ENCODE measurements at places on chromosomes 6 and 20. TPM values are rescaled to one million over a fixed set of nuclear protein-coding genes. Genes with fewer than 3 reads are reported as not detected.

MRS2 gene
- total RNA-seq: 85.8 TPM

SLC35F1 gene
- total RNA-seq: 4.0 TPM

OR2H1 gene
- not detected for total RNA-seq

DNA sequence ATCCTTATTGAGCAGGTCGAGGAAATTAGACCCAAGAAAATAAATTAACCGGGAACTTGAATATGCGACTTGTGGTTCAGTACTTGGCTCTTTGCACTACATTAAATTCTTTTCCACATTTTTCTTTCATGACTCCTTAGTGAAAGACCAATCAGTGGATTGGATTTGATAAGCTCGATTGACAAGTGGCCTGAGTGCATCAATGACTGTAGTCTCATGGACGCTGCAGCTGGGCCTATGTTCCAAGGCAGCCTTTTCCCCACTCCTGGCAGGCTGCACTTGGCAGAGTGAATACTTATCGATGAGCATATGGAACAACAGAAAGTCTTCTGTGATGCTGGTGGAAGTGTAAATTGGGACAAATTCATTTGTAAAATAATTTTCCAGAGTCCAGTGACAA is 210.8 kb upstream of the EXOC2 start:
- no peak for DNase-seq
- H3K27me3 ChIP-seq: no peaks in the 10 kb centered on the region

DNA sequence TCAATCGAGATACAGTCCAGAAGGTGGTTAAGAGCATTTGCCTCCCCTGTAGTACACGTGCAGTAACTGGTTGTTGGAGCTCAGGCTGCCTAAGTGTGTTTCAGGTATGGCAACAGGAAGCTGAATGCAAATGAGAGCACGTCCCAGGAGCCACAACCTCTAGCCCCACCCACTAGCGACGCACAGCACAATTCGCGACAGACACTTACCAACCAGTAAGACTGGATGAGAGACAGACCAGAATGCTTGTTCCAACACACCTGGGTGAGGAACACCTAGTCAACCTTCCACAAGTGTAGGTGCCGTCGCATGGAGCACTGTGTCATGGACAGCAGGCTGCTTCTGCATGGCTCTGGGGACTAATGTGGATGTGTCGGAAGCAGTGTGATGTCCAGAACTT is 7.2 kb upstream of the SERPINB1 start:
- H3K36me3 ChIP-seq: no peaks in the 10 kb centered on the region
- peaks cover 17% of the 10 kb centered on the region for H3K4me1 ChIP-seq
- no peak overlapping the region for H3K4me3 ChIP-seq
- DNase-seq: peak; percentile 86
- no peaks in the 10 kb centered on the region for H3K27me3 ChIP-seq
- no peak overlapping the region for H3K27ac ChIP-seq

DNA sequence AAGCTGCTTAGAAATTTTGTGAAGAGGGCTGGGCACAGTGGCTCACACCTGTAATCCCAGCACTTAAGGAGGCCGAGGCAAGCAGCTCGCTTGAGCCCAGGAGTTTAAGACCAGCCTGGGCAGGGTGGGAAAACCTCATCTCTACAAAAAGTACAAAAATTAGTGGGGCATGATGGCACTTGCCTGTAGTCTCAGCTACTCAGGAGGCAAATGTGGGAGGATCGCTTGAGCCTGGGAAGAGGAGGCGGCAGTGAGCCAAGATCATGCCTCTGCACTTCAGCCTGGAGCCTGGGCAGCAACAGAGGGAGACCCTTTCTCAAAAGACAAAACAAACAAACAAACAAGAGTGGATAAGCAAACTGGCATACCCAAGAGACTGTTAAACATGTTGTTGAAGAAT is 308.3 kb upstream of the ADGRB3 start:
- no peak overlapping the region for H3K27ac ChIP-seq
- DNase-seq: no peak
- no peak overlapping the region for H3K4me3 ChIP-seq
- no peaks in the 10 kb centered on the region for H3K36me3 ChIP-seq

GRCh38 chr20:43537921-43538877 is 20.6 kb upstream of the SGK2 start:
- H3K27me3 ChIP-seq: no peaks in the 10 kb centered on the region
- no peak overlapping the region for H3K27ac ChIP-seq
- peak; percentile 68 for DNase-seq
- no peaks in the 10 kb centered on the region for H3K4me1 ChIP-seq
- H3K4me3 ChIP-seq: no peak overlapping the region

- H3K27me3 ChIP-seq: no peaks in the 10 kb centered on the region
- H3K4me1 ChIP-seq: no peaks in the 10 kb centered on the region
- no peak overlapping the region for H3K27ac ChIP-seq
- no peak overlapping the region for H3K4me3 ChIP-seq
Observed at GRCh38 chr6:123715006-123715863, 78.5 kb upstream of the TRDN start.

- no peak overlapping the region for H3K27ac ChIP-seq
- no peaks in the 10 kb centered on the region for H3K27me3 ChIP-seq
- no peak for DNase-seq
- no peak overlapping the region for H3K4me3 ChIP-seq
Observed at GRCh38 chr20:48275286-48276020, 490.2 kb upstream of the SULF2 start.

DNA sequence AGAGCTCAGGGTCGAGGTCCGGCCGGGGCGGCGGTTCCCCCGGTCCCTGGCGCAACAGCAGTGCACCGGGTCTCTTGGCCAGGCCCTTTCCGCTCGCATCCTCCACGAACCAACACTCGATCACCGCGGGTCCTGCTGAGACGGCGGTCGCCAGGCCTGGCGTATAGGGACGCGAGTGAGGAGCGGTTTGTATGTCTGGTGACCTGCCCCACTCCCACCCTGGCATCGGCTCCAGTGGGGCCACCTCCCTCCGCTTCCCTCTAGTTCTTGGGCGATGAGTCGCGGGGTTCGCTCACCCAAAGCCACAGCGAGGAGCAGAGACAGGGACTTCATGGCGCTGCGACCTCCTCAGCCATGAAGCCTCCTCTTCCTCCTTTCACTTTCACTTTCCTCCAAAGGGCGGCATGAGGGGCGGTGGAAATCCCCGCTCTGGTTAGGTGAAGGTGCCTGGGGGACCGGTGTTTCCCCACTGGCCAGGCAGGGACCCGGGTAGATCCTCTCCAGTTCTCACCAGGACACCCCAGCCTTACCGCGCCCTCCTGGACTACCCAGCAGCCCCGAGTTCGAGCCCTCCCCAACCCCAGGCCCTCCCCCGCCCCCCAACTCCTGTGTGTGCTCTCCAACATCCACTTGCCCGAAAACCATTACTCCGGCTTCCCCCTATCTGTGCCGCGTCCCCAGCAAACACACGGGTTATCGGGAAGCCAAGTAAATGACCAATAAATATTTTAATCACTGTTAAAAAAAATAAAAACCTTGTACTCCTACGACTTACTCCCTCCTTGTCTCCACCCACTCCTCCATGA is at the start of gene TAPBP:
TSS of gene TAPBP (minus strand) at position 370 of the 806 bp plus-strand sequence. CDS start at position 333, 37 bp downstream.
- H3K27ac ChIP-seq: no peak within 1 kb of the TSS
- peak within 1 kb of the TSS; percentile 83 for H3K4me3 ChIP-seq
- H3K36me3 ChIP-seq: peaks cover 21% of the 10 kb centered on the region
- no peaks in the 10 kb centered on the region for H3K27me3 ChIP-seq
- peak; percentile 64 for DNase-seq
- H3K4me1 ChIP-seq: no peaks in the 10 kb centered on the region

- peaks cover 2% of the 10 kb centered on the region for H3K36me3 ChIP-seq
- no peaks in the 10 kb centered on the region for H3K27me3 ChIP-seq
- H3K4me3 ChIP-seq: no peak overlapping the region
- H3K4me1 ChIP-seq: no peaks in the 10 kb centered on the region
Observed at GRCh38 chr6:127263481-127263880, 3.2 kb upstream of the RNF146 start.

DNA sequence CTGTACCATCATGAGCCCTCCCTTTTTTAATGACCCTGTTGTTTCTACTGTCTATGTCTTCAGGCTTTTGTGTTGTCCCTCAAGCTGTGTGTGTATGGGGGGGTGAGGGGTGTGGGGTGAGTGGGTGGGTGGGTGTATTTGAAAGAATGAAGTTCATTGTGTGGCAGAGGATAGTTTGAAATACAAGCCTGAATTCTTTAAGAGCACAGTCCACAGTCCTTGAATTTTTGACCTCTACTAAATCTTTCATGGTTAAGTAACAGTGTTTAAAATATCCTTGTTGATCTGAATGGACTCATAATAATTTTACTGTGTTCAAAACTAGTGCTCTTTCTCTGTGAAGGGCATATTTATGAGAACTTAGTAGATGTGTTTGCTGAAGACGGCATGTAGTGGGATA is 10.0 kb downstream of the MRAP2 start:
- H3K4me3 ChIP-seq: no peak overlapping the region
- H3K4me1 ChIP-seq: no peaks in the 10 kb centered on the region
- H3K27ac ChIP-seq: no peak overlapping the region
- H3K36me3 ChIP-seq: peaks cover 25% of the 10 kb centered on the region

GRCh38 chr6:324116-324728 is 31.9 kb downstream of the DUSP22 start:
- no peaks in the 10 kb centered on the region for H3K27me3 ChIP-seq
- no peak overlapping the region for H3K27ac ChIP-seq
- peaks cover 24% of the 10 kb centered on the region for H3K36me3 ChIP-seq
- no peak for DNase-seq
- H3K4me3 ChIP-seq: no peak overlapping the region

DNA sequence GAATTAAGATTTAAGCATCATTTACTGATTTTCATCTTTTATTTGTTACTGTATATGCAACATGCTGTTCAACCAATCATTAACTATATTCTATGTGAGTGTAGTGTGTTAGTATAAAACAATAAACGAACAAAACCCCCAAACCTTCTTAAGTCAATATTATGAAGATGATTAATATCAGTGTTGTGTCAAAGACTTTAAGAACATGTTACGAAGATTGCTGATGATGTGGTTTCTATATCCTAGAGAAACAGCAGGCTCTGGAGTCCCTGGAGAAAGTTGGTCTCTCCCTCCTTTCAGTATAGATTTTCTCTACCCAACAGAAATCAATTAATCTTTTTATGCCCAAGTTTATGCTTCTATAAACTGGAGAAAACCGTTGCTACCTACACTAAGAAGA is 393.8 kb upstream of the HSF2 start:
- no peaks in the 10 kb centered on the region for H3K27me3 ChIP-seq
- no peak overlapping the region for H3K4me3 ChIP-seq

GRCh38 chr6:47023573-47023972 is 18.6 kb downstream of the ADGRF1 start:
- no peak overlapping the region for H3K27ac ChIP-seq
- no peaks in the 10 kb centered on the region for H3K36me3 ChIP-seq
- H3K27me3 ChIP-seq: no peaks in the 10 kb centered on the region
- H3K4me1 ChIP-seq: no peaks in the 10 kb centered on the region
- DNase-seq: no peak

DNA sequence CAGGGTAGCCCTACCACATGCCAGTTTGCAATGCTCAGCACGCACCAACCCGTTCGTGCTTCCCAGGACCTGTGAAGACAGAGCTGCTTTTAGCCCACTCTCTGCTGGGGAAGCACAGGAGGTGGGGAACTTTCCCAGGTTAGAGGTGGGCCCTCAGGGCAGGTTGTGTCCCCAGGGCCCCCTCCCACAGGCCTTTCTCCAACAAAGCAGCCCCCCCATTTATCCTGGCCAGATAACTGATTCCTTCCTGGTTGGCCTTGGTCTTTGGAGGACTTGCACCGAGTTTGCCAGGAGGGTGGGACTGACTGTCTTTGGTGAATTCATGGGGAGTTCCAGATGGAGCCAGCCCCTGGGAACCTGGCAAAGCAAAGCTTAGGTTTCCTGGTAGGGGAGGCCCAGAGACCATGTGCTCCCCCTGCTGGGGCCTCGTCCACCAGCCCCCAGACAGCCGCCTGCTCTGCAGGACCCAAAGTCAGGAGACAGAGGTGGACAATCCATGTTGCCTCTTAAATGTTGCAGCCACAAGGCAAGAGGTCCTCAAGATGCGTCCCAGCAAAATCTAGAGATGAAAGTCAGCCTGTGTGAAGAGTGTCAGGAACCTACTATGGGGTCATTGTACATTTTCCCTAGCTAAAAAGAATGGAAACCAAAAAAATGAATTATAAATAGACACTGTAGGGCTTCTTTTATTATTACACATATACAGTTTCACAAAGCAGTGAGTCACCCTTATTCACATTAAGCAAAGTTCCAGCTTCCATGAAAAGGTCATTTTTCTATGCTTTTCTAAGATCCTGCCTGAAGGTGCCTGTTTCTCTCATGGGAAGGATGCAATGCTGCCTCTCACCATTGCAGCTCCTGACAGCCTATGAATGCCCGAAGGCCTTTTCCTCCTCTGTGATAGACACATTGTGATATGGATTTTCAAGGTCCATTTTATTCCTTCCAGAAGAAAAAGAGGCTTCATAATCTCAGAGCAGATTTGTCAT is 497.8 kb downstream of the PREX1 start:
- no peak overlapping the region for H3K27ac ChIP-seq
- H3K4me1 ChIP-seq: no peaks in the 10 kb centered on the region
- DNase-seq: peak; percentile 55
- H3K27me3 ChIP-seq: no peaks in the 10 kb centered on the region
- no peak overlapping the region for H3K4me3 ChIP-seq

DNA sequence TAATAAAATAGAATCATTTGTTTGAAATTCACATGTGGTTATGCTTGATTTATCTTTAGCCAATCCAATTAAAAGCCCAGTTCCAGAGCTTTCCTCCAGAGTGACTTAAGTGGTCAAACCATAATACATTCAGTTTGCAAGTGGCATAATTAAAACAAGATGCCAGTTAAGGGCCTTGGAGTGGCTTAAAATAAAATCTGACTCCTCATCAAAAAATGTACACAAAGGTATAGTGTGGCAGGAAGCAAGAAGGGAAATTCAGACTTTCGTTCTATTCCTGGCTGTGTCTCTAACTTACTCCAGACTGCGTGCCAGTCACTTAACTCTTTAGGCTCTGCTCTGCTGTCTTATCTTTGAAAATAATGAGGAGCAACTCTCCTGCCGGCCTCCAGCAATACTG is 251.3 kb upstream of the PRND start:
- H3K36me3 ChIP-seq: no peaks in the 10 kb centered on the region
- no peak overlapping the region for H3K27ac ChIP-seq
- no peaks in the 10 kb centered on the region for H3K27me3 ChIP-seq
- no peak for DNase-seq
- H3K4me3 ChIP-seq: no peak overlapping the region

DNA sequence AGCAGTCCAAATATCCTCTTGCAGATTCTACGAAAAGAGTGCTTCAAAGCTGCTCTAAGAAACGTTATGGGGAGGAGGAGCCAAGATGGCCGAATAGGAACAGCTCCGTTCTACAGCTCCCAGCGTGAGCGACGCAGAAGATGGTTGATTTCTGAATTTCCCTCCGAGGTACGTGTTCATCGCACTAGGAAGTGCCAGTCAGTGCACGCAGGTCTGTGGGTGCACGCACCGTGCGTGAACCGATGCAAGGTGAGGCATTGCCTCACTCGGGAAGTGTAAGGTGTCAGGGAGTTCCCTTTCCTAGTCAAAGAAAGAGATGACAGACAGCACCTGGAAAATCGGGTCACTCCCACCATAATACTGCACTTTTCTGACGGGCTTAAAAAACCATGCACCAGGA is 272.1 kb upstream of the DEFB115 start:
- no peaks in the 10 kb centered on the region for H3K27me3 ChIP-seq
- H3K4me3 ChIP-seq: no peak overlapping the region
- H3K27ac ChIP-seq: no peak overlapping the region
- H3K36me3 ChIP-seq: peaks cover 14% of the 10 kb centered on the region
- DNase-seq: peak; percentile 24

Measured in H9 (cell line).